ENCODE measurements at places on chromosomes 7 and 10.

DNA sequence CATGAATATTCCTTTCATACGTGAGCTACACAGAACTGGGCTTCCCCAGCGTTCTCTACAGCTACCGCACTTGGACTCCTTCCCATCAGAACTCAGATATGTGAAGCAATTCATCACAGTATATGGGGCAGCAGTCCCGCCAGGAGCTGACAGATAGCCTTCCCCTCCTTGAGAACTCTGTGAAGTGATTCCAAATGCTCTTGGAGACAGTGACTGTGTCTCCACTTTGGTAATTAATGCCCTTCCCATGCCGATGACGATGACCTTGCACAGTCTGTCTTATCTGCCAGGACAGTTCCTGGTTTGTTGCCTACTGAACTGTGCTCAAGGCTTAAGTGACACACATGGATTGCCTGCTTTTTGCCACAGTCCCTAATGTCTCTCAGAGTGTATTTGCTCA, 75.0 kb upstream of the AFAP1L2 start:
- no peak for DNase-seq

- DNase-seq: no peak
Observed at GRCh38 chr7:76060842-76061241, 12.9 kb downstream of the MDH2 start.

DNA sequence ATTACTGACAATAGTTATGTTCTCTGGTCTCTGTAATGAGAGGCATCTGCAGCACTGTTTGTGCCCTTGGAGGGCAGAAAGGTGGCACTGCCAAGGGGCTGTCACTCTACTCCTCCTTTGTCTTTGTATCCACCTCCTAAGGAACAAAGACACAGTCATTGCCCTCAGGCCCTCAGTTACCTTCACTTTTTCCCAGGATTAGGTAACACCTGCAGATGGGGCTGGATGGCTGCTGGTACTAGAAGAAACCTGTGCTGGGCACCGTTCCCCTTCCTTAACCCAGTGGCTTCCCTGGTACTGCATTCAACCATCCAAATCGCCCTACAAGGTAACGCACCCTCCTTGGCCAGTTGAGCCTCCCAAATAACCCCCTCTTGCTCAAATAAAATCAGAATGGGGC, 246.9 kb upstream of the NEBL start:
- DNase-seq: no peak

GRCh38 chr7:95596198-95597063, at the start of gene PDK4:
Gene PDK4 (minus strand): TSS chr7:95596516. CDS start chr7:95596293, 223 bp downstream.
- no peak for DNase-seq

DNA sequence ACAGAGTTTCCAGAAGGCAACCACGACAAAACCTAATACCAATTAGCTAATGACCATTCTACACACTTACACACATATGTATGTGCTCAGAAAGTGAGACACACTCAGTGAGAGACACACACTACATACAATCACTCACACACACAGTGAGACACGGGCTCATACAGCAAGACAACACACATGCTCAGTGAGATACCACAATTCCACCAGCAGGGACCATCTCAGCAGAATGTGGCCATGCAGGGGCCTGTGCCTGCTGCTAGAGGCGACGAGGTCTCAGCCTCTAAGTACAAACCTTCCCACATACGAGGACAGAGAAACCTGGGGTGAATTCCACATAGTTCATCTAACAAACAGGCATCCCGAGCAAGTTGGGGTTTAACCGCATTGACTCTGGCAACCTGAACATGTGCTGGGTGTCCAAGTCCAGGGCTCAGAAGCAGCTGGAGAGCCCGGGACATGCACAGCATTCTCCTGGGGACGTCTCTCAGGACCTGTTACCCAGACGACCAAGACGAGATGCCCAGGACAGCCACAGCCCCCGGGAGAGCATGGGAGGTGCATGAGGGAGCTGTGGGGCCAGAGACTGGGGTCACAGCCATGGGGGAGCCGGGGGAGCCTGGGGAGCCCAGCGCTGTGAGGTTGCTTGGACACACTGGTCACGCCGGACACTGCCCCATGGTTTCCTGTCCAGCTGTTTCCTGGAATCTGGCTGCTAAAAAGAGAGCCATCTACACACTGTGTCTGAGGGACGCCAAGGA, 523.6 kb downstream of the PTPRN2 start:
- no peak for DNase-seq

GRCh38 chr7:142851919-142852318, 3.0 kb upstream of the EPHB6 start:
- DNase-seq: no peak

DNA sequence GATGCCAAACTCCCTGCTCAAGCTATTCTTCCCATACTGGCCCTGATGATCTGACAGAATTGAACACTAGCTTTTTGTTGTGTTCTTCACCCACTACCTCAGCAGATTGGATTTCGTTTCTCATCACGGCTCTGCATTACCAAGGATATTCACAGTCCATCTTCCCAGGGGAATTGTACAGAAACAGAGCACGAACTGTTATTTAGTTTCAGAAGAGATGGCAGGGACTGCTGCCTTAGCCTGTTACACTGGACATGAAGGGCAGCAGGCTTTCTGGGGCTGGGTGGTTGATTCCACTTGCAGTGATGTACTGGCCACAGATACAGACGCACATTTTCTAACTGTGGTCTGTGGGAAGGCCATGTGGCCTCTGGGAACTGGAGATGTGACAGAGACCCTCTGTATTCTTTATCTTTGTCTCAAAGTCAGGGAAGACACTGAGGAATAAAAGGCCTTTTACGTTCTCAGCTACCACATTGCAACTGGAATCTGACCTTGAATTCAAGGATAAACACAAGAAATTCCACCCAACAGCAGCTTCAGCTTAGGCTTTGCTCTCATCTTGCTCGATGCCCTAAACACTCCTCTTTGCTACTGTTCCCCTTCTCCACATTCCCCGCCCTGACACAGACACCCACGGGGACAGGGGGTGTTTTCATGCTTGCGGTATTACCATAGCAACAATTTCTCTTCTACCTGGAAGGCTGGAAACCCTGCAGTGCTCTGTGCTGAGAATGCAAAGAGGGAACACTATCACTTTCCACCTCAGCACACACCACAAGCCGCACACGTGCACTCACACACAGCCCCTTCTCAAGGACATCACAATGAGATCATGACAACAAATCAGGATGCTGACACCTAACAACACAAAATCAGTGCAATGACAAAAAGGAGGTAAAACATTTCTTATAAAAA, 81.7 kb downstream of the RNF216 start:
- DNase-seq: no peak

DNA sequence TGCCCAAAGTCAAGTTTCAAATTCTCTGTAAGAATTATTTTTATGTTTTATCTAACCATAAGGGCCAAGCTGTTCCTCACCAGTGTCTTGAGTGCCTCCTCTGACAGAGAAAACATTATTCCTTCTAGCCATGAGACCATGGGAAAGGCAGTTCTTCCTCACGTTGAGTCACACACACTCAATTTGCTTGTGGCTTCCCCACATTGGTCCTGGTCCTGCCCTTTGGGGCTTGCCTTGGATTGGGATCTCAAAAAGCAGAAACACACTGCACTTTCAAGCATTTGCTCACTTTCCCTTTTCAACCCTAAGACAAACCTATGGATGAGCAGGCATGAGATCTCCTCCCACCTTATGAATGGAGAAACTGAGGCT, 248.3 kb upstream of the IGFBP3 start:
- no peak for DNase-seq

DNA sequence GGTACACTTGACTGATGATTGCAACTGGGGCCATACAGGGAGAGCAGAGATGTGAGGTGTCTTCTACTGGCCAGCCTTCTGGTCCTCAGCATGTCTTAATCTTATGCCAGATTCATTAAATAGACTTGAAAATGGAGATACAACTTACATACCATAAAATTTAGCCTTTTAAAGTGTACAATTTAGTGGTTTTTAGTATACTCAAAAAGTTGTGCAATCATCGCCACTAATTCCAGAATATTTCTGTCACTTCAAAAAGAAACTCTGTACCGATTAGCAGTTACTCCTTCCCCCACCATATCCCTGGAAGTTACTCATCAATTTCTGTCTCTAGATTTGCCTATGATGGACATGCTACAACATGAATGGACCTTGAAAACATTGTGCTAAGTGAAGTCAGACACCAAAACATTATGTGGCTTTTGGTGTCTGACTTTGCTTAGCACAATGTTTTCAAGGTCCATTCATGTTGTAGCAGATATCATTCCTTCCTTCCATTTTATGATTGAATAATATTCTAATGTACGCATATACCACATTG, 53.0 kb downstream of the SH2D4B start:
- DNase-seq: no peak
